ENCODE measurements at places on chromosomes 6 and 20.

DNA sequence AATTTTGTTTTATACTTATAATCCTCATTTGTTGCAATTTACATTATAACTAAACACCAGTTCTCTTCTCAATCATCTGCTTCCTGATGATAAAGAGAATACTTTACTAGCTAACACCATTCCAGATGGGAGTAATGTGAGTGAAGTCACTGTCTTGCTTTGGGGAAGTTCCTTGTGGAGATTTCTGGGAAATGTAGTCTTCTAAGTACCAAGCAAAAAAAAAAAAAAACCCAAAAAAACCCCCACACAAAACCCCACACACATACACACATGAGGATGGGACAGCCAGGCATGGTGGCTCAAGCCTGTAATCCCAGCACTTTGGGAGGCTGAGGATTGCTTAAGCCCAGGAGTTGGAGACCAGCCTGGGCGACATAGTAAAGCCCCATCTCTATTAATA is 2.2 kb upstream of the SNPH start:
- no peak for DNase-seq

- no peak for DNase-seq
Measured at GRCh38 chr20:47305667-47306066, 50.8 kb downstream of the ZMYND8 start.

DNA sequence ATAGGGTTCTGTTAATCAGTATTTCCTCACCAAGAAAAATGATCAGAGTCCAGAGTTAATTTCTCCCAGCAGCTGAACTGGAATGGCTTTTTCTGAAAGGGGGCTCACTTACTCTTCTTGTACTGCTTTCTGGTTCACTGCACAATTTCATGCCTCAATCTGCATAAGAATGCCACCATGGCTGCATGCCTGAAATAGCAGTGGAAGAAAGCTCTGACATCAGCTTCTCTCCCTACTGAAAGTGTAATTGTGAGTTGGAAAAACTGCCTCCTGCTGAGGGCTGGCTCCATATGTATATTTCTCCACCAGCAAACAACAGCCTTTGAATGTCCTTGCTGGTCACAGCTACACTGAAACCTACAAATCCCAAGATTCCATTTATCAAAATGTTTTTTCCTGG is 1027.2 kb upstream of the GJE1 start:
- DNase-seq: no peak

DNA sequence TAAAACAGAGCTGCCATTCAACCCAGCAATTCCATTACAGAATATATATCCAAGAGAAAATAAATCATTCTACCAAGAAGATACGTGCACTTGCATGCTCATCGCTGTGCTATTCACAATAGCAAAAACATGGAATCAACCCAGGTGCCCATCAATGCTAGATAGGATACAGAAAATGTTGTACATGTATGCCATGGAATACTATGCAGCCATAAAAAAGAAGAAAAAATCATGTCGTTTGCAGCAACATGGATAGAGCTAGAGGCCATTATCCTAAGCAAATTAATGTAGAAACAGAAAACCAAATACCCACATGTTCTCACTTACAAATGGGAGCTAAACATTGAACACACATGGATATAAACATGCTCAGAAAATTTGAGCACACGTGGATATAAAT is 633.1 kb upstream of the CITED2 start:
- DNase-seq: no peak

DNA sequence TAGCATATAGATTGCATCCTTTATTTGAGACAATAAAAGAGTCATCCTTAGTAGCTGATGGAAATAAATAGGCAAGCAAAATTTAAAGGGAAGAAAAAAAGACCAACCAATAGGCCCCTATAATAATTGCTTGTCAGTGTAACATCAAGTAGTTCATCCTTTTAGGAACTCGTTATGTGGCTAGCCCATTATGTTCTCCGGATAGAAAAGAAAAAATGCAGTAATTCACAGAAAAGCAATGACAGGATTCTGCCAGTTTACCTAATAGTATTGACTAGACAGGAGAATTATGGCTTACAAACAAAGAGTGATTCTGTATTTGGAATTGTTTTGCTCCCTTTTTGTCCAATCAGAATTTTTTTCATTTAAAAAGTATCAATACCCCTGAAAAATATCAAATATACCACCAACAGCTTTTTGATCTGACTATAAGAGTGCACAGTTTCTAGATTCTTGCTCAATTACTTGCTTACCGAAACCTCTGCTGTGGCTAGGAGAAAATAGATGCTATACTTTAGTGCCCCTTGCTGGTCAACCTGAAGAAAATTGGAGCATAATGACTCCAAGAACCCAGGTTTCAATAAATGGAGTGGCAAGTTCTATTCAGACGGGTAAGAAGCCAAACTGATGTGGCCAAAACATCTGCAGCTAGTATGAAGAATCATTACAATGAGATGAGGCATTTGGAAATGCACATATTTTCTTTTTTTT is 91.5 kb upstream of the SASH1 start:
- no peak for DNase-seq

DNA sequence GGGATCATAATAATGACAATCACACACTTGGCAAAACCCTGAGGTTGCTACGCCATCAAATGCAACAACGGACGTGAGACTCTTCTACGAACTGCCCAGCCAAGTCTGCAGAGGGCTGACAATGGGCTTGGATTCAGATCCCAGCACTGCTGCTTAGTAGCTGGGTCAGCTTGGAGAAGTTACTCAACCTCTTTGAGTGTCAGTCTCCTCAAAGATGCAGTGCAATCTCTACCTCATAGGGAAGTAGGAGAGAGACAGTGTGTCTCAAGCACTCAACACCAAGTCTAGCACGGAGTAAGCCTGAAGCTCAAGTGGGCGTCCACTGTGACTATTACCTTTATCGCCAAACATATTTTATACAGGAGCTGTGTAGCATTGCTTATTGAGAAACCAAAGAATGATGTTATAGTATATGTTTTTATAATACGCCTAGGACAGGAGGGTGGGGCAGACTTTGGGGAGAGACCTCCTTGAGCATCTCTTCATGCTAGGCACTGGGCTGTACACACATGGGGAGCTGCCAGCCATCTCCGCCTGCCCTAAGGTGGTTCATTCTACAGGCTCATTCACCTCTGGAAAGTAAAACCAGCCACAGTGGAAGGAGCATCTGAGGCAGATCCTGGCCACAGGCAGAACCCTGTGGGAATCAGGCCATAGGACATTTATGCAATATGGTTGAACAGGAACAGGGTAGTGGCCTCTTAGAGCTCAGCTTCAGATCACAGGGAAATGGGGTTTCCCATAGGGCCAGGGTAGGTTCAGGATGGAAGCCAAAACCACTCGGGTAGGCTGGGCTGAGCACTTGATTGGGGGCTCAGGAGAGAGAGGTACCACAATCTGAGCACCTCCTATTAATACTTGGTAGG is 160.2 kb downstream of the MRPL14 start:
- no peak for DNase-seq

DNA sequence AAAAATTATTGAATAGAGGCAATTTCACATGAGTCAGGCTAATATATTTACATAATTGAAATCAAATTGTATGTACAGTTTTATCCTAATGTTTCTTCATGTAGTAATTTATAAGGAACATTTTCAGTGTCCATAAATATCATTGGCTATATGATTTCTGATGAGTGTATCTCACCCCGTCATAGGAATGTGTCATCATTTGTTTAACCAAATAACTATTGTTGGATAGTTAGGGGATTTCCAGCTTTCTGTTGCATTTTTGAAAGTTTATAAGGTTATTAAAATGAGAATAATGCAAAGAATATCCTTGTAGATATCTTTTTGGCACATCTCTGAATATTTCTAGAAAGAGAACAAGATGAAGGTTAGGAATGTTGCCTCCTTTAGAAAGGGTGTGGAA is 39.0 kb downstream of the SYTL3 start:
- no peak for DNase-seq

- DNase-seq: no peak
Measured at GRCh38 chr6:170470734-170471133, 82.4 kb downstream of the PSMB1 start.

GRCh38 chr20:50224531-50225255 is 34.1 kb downstream of the CEBPB start:
- no peak for DNase-seq

- no peak for DNase-seq
Measured at GRCh38 chr20:24694727-24695528, 225.5 kb downstream of the SYNDIG1 start.

- DNase-seq: no peak
Measured at GRCh38 chr6:148724428-148724827, 22.4 kb upstream of the UST start.

DNA sequence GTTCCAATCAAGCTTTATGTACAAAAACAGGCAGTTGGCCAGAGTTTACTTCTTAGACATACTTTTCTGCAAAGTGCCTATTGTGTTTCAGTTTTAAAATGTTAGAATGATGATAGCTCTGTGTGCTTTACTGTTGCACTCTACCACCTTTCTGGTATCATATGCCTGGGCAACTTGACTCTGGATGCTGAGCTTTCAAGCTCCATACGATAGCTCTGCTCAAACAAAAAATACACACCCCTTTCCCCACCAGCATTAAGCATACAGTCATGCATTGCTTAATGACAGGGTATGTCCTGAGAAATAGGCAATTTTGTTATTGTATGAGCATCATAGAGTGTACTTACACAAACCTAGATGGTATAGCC is 123.1 kb downstream of the RCAN2 start:
- DNase-seq: no peak

DNA sequence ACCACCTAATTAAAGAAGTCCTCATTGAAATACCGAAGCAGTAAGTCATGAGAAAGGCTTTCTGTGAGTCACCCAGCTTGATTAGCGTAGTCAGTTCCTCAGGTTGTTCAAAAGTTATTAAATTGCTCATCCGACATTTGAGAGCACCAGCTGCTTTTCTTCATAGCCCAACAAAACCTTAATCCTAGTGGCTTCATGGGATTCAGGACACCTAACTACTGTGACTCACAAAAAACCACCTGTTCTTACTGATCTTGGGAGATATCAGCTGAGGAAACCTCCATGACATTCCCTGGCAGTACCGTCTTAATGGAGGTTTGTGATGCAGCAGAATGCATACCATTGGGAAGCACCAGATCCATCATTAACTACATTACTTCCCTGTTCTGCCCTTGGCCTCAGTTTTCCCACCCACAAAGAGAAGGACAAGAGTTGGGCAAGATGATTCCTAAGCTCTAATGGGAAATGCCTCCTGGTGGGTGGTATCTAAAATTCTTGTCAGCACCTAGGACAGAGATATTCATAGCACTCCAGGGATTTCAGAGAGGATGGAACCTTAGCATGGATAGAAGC is 103.8 kb downstream of the KHDC1L start:
- DNase-seq: no peak

- DNase-seq: no peak
Measured at GRCh38 chr6:13026557-13026956, 301.8 kb downstream of the TBC1D7 start.

DNA sequence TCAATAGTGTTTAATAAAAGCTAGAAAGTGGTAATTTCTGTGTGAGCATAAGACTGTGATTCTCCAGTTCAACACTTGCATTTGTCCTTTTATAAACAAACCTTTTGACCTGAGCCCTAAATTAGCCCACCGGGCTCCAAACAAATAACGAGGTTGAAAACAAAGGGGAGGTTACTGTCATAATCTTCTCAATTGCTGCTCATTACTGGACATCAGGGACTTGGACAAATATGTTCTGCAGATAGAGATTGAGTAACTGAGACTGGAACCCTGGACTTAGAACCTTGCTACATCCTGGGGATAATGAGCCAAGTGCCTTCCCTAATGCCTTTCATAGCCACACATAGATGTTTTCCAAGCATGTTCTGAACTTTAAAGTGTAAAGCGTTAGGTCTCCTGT is 84.2 kb upstream of the PCSK2 start:
- DNase-seq: no peak

DNA sequence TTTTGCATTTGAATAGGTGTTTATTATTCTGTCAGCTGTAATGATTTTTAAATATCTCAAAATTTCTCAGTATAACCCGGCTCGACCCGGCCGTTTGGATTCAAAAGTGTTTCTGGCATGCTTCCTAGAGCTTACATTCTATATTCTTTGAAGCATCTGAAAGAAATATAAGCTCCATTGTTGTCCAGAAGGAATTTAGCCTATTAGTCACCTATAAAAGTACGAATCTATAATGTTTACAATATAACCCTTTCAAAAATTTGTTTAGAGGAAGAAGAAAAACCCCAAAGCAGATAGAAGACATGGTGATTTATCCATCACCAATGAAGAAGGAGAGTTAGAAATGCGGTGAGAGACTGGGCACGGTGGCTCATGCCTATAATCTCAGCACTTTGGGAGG is 22.3 kb upstream of the HECA start:
- no peak for DNase-seq

DNA sequence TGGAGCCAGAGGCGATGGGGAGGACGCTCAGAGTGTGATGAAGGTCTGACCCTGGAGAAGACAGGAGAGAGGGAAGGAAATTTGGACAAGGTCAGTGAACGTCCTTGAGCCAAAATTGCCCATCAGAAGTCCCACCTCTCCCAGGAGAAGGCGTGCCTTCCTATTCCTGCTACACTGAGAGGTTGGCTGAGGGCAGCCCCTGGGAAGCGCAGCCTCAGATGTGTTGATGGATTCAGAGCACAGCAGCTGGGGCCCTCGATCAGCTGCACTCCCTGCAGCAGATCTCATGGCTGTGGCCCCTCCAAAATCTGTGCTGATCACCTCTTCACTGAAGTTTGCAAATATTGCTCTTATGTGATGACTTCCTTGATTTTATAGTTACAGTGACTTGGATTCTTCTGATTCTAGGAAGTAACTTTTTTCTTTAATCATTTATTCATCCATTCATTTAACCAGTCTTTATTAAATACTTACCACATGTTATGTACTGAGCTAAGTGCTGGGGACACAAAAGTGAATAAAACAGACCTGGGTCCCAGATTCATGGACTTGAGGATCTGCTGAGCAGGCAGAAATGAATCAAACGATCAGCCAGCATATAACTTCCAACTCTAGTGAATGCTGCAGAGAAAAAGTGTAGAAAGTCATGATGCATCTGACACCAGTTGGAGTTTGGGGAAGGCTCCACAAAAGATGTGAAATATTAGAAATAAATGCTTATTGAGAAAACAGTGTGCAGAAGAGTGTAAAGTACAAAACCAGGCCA is 69.6 kb upstream of the ARMC2 start:
- DNase-seq: no peak

GRCh38 chr6:20135677-20136268 is 76.5 kb downstream of the MBOAT1 start:
- DNase-seq: no peak

DNA sequence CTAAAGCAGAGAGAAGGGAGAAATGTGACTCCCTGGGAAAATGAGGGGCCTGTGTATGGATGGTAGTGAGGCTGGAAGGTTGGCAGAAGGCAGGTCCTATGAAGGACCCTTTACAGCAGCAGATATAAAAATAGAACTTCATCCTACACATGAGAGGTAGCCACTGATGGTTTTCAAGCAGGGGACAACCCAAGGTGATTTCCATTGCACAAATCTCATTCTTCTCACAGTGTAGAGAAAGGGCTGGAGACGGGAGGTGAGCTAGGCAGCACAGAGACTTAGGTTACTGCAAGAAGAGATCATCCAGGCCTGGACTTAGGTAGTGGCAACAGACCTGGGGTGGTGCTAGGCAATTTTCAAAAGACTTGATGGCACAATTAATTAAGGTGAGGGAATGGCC is 30.7 kb downstream of the TRAM2 start:
- peak; percentile 43 for DNase-seq
